ENCODE measurements at places on chromosomes 6 and 20.
A peak's percentile ranks its signal among the peaks of the same experiment; 100 is the strongest.

DNA sequence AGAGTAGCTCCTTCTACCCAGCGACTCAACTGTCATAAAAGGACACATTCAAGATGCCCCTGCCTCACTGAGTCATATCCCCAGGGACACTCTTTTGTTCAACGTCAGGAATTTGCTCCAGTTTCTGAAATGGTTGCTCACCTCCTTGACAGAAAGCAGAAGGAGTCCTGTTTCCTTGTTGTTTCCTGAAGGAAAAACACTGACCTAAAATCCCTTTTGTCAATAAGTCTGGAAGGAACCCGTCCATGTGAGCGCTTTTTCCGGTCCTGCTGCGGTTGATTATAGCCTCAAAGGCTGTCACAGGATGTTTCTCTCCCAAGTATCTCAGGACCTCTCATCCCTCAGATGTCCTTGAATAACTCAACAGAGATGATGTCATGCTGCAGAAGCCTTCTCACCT is 113.6 kb upstream of the PLEKHG1 start:
- DNase-seq = no peak

DNA sequence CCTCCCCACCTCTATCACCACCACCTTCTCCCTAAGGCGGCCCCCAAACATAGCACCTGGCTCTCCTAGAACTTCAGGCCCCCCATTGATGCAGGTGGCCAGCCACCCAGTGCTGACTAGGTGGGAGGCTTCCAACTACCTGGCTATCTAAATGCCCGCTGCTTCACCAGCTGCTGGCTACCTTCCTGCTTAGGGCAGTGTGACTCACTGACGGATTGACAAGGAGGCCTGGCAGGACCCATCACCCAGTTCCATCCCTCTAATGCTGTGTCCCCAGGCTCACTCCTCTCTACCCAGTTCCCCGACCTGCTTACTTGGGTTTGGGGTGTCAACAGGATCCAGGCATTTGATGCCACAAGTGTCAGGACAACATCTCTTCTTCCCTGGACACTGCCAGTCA is 1.1 kb downstream of the SLPI start:
- no peak for DNase-seq

DNA sequence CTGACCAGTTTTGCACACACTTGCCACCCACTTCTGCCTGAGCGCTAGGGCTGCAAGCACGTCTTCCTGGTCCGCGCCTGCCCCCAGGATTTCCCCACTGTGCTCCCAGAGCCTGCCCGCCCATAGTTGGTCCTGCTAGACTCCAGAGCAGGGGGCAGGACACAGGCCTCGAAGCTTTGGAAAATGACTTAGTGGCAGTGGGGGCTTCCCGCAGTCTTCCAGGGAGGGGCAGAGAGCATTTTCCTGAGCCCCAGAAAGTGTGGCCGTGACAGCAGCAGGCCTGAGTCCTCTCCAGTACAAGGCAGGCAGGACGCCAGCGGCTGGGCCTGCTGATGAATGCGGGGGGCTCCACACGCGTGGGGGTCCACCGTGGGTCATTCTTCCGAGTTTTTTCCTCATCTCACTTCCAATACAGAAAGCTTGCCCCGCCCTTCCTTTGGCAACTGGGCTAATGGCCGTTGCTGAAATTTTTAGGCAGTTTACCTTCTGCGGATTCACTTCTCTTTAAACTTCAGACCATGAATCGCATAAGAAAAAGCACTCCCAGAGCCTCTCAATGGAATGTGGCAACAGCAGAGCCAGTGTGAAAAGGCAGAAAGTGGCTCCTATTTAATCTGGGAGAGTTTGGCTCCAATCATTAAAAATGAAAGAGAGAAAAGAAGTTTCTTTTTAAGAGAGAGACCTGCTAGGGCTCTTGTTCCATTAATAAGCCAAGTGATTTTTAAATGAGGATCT is 383.8 kb downstream of the CDH4 start:
- no peak for DNase-seq

DNA sequence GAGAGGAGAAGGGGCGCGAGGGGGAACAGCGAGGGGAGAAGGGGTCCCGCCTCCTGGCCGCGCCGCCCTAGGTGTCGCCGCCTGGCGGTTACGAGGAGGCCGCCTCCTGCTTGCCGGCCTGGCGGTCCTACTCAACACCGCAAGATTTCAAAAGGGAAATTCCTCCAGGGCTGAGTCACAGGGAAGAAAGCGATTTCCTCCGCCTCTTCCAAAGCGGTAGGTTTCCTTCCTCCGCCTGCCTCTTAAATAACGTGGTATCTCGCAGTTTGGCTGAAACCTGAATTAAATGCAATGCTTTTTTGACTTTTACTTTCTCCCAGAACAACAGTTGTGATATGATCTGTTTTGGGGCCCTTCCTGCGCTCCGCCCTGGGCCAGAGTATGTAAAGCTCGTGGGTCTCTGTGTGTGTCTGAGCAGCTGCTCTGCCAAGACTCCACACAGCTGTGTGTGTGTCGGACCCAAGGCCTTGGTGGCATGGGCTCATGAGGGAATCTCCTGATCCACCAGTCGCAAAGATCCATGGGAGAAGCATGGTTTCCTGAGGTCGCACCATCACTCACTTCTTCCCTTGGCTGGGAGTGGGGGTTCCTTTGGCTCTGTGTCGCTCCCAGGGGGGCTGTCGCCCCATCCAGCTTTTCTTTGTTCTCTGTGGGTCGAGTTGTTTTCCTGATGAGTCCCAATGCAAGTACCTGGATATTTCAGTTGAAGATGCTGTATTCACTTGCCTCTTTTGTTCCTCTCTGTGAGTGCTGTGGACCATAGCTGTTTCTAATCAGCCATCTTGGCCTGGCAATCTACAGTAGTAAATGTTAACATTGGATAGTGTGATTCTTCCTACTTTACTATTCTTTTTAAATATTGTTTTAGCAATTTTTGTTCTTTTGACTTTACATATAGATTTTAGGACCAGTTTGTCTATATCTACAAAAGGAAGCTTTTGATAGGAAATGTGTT is 31.6 kb upstream of the NOTCH4 start:
- peak; percentile 68 for DNase-seq

- no peak for DNase-seq
Measured at GRCh38 chr6:41327177-41327576, 8.2 kb upstream of the NCR2 start.

DNA sequence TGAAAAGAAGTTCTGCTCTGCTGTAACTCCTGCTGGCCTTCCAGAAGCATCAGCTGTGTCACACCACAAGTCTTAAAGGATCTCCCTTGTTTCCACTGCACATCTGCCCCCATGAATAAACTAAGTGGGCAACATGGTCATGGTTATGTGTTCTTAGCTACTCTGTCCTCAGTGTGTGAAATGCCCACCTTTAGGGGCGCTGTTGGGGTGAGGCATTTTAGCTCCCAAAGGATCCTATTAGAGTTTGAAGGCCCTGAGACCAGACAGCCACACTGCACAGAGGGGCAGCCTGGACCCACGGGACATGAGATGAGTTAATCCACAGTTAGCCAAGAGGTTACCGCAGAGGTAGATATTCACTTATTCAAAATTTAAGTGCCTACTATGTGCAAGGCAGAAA is 294.3 kb upstream of the QKI start:
- DNase-seq = no peak

GRCh38 chr6:107323133-107323785 is 136.1 kb downstream of the PDSS2 start:
- DNase-seq = no peak

- DNase-seq = no peak
Measured at GRCh38 chr20:23454816-23455215, 2.1 kb upstream of the CST11 start.

GRCh38 chr6:143322386-143322785 is 128.1 kb downstream of the ADAT2 start:
- DNase-seq = no peak

- DNase-seq = no peak
Measured at GRCh38 chr6:159328052-159328451, 158.9 kb downstream of the FNDC1 start.

DNA sequence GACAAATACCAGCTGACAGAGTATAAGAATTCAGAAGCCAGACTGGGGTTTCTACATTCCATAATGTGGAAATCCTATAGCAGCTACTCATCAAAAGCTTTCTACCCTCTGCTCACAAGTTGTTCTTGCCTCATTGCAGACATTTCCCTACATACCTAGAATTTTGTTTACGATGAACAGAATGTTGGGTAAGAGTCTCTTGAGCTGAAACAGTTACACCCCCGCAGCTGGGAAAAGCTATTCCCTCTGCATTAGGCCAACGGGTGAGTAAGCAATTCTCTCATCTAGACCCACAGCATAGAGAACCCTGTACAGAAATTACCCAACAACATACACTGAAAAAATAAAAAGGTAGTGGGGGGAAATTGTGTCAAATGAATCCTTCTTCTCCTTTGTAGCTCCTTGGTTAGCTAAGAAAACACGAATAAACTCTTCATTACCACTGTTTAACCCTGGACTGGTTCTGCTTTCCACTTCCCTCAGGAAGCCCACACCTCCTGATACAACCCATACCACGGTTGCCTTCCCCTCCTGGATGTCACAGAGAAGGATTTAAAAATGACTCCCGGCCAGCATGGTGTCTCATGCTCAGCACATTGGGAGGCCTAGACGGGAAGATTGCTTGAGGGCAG is 215.0 kb upstream of the SHLD1 start:
- DNase-seq = peak; percentile 50

DNA sequence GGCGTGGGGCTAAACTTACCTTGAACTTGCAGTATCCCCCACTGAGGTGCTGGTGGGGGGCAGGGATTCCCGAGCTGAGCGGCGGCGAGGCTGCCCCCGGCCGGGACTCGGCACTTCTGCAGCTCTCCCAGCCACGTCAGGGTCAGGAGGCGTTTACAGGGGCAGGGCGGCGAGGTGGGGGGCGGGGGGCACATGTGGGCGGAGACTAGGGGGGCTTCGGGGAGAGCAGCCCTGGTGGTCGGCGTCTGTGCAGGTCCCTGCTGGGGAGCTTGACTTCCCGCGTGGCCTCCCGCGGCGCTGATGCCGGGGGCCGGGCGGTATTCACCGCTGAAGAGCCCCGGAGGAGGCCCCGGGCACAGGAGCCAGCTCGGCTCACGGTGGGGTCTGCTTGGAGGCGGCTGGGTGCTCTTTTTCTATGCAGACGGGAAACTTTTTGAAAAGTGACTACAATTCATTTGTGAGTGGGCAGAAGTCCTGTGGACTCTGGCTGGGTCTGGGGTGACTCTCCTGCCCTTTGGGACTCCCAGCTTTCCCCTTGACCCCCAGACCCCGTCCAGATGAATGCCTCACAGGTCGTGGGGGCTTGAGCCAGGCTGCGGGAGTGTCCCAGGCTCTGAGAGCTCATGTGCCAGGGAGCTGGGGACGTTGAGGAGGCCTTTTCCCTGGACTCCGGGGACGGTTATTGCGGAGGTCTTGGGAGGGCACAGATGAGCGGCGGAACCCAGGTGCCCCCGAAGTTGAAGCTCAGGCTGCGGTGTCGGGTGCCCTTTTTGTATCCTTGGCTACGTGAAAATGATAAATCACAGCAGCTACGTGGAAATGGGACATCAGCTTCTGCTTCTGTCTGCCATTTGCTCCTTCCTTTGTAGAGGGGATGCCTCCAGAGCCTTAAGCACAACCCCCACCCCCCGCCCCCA is 75.9 kb upstream of the GATA5 start:
- no peak for DNase-seq

DNA sequence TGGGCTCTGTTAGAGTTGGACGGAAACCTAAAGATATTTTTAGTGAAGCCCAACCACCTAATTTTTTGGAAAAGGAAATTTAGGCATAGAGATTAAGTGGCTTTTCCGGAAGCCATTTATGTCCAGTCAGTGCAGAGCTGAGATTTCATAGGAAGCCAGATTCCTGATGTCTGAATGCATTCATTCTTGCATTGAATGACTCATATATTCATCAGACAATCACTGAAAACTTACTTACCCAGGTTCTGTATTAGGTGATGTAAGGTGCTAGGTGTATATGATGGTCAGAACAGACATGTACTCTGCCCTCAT is 4.1 kb downstream of the SH3BGRL2 start:
- no peak for DNase-seq

Measured in hematopoietic multipotent progenitor cell treated with erythropoietin and hydrocortisone succinate and interleukin-3 and kit ligand, for 6 days (in vitro differentiated cells).